ENCODE measurements at places on chromosomes 6 and 20. TPM values are rescaled to one million over a fixed set of nuclear protein-coding genes. Genes with fewer than 3 reads are reported as not detected.

- DNase-seq: no peak
Measured at GRCh38 chr20:7257692-7258466, 490.4 kb downstream of the BMP2 start.

- no peak for DNase-seq
Measured at GRCh38 chr6:134577998-134578397, 260.1 kb upstream of the SGK1 start.

GRCh38 chr6:85429346-85429745 lies 20.5 kb upstream of the NT5E start:
- DNase-seq: no peak

Gene SRMS
- total RNA-seq: not detected

DNA sequence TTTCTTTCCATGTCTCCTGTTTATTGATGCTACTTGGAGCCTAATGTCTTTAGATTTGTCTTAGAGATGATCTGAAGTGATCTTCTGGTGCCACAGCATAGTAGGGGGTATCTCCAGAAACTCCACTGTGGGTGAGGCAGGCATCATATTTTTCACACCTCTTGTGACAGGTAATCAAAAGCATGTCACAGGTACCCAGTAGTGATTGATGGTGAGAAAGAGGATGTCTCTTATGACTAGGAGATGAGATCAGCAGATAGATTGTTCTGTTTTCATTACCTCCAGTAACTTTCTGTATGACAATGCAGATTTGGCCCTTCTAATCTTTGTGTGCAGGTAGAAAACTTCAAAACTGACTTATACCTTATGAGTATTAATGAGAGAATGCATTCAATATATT lies 13.5 kb downstream of the NCOA7 start:
- DNase-seq: no peak

DNA sequence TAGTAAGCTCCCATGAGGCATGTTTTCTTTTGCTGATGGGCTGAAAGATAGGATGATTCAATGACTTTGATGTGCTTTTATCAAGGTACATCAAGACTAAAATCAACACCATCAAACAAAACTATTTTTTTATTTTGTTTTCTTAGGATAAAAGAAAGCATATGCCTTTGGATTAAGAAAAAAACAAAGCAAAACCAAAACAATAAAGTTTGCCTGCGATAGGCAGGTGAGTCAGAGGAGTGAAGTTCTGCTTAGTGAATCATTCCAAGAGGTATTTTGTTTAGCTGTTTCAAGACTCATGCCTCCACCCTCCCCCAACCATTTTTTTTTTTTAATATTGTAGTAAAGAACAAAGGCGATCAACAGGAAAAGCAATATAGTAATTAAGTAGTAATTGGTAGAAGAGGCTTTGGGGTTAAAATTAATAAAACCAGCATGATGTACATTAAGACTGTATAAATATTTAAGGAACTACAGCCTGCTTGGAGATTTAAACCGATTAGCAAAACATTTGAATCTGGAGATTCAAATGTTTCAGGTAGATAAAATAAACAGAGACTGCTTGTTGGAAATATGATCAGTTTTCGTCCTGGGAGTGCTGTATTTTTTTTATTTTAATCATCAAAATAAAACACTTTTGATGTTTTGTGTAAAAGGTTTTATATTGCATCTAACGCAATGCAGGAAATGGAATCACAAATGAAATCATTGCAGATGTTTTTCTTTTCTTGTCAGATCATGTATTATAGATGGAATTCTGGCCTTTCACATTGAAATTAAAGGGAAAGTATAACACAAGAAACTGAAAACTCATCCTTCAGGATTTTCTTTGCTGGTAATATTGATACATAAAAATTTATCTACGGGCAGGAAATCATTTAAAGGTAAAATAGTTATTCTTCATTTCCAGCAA lies 482.3 kb upstream of the MANEA start:
- no peak for DNase-seq

DNA sequence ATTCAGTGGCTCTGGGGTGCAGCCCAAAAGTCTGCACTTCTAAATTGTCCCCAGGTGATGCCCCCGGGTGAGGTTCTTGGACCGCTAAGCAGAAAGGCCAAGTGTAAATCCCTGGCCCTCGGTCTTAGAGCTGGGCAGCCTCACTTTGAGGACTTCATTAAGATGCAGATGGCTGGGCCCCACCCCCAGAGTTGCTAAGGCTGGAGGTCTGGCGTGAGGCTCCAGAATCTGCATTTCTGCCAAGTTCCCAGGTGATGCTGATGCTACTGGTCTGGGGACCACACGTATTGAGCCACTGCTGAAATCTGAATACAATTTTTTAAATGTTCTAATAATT lies 735 bp upstream of the SLC23A2 start:
- no peak for DNase-seq

DNA sequence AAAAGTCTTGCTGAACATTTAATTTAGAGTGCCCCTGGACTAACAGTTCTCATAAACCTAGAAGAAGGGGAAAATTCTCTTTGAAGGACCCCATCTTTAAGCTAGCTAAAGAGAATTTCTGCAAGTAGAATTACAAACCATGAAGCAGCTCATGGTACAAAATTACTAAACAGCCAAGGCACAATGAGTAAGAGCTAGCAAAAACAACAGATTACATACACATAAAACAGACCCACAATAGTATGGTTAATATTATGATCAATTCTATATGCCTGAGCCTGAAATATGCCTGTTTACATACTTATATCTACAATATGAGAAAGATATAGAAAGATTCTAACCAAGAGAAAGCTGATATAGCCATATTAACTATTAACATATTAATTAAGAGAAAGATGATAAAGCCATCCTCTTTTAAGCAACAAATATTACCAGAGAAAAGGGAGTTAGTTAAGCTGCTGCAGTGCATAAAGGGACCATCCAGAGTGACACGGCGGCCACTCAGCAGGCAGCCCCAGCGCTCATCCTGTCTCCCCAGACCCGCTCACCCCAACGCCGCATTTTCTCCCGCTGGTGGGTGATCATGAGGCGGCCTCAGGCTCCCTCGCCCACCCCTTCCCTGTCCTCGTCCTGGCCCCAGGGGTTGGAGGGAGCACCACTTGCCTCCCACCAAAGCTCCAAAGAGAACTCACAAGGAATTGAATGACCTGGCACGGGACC lies 98.4 kb upstream of the CARMIL1 start:
- DNase-seq: no peak

GRCh38 chr6:142300302-142300701 lies 1.5 kb upstream of the ADGRG6 start:
- DNase-seq: no peak

Gene VSX1
- not detected for total RNA-seq

DNA sequence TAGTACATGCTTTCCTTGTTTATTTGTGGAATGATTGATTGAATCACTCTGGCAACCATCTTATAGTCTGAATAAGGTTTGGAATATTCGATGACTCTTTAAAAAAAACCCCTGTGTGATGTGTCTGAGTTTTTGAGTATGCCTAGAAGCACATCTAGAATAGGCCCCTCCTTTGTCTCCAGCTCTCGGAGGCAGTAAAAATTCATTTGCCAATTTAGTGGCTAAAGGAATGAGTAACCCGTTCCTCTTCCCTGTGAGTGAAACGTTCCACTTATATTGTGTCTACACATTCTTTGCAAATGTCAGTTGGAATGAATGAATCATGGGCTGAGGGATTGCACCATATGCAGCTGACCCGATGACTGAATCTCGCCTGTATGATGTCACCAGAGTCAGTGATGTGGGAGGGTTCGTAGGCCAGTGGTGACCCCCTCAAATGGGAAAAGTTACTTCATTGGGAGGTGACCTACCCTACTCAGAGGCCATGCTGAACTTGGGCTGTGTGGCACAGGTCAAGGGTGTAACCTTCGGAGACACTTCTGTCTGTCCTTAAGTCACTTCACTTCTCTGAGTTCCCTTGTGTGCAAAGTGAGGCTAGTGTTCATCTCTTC lies 21.6 kb downstream of the MOCS3 start:
- peak; percentile 32 for DNase-seq

DNA sequence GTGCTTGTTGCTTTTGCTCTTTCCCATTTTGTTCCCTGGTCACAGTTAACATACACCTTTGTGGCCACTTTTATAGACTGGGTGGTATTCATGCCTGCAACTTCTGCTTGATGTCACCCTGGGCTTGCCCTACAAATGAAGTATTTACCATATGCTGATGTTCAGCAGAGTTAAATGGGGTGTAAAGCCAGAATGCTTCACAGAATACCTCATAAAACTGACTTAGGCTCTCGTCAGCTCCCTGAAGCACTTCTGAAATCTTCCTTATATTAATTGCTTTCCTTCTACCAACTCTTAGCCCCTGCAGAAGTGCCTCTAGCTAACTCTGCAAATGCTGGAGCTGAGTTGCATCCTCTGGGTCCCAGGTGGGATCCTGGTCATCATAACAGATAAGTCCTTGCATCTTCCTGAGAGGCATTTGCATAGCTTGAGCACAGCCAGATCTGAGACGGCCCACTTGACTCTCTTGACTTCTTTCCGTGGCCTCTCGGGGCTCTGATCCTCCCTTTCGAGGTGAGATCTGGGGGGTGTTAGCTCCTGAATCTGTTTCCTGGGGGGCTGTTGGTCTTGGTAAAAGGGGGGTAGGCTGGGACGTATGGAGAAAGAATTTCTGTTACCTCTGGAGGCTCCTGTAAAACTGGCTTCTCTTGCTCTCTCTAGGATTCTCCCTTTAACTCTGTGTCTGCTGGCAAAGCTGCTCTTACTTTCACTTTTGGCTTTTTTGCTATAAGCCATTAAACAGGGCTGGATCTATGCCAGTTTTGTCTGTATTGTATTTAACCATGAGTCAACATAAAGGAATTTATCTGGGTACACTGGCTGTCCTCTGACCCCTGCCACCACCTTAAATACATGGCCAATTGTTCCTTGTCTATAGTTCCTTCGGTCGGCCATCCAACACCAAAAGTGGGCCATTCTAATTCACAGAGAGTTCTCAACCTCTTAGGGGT lies 223.0 kb upstream of the SYNCRIP start:
- DNase-seq: peak; percentile 74

GRCh38 chr6:75044846-75045245 lies 161.0 kb downstream of the COL12A1 start:
- no peak for DNase-seq

DNA sequence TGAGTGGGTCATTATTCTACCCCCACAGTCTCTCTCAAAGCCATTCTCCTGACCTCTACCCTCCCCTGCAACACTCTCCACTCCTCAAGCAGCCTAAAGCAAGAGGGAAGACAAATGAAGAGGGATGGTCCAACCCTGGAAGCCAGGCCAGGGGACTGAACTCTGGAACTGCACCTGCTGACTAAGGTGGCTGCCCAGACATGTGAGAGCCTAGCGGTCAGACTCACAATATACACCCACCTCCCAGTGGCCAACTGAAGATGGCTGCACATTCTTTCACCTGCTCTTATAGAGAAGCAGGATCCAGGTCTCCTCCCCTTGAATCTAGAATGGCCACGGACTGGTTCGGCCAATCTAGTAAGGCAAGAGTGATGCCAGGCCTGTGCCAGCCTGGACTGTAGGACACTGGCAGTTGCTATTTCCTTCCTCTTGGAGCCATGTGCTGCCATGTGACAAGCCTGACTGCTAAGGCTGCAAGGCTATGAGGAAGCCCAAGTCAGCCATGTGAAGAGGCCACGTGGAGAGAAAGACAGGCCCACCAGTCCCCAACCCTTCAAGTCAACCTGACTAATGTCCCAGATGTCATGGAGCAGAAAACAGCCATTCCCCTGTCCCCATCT lies 31.8 kb downstream of the ACSS1 start:
- no peak for DNase-seq

DNA sequence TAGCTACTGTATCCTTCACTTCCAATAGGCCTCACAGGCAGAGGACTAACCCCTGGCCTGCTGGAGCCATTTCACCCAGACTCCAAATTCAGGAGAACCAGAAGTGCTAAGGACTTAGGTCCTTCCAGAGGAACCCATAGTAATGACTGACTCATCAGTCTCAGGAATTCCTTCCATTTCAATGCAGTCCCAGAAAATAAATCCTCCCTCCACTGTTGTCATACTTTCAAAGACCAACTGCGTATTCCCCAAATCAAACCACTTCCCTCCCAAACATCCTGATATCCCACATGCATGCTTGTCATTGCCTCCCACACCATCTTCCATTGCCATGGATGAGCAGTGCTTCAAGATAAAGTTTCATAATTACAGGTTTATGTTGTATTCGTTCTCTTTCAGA lies 31.8 kb upstream of the NT5E start:
- no peak for DNase-seq

- no peak for DNase-seq
Measured at GRCh38 chr6:140228491-140228890, 854.0 kb upstream of the CITED2 start.

Gene SUMO4
- total RNA-seq: 1.3 TPM

GRCh38 chr6:138891255-138891986 lies 95.5 kb downstream of the ECT2L start:
- no peak for DNase-seq

Gene CEP162
- 8.7 TPM for total RNA-seq

Gene INSM1
- not detected for total RNA-seq

- DNase-seq: no peak
Measured at GRCh38 chr6:138897031-138897430, 91.0 kb downstream of the REPS1 start.

- DNase-seq: no peak
Measured at GRCh38 chr6:133309579-133309978, 68.4 kb downstream of the EYA4 start.

DNA sequence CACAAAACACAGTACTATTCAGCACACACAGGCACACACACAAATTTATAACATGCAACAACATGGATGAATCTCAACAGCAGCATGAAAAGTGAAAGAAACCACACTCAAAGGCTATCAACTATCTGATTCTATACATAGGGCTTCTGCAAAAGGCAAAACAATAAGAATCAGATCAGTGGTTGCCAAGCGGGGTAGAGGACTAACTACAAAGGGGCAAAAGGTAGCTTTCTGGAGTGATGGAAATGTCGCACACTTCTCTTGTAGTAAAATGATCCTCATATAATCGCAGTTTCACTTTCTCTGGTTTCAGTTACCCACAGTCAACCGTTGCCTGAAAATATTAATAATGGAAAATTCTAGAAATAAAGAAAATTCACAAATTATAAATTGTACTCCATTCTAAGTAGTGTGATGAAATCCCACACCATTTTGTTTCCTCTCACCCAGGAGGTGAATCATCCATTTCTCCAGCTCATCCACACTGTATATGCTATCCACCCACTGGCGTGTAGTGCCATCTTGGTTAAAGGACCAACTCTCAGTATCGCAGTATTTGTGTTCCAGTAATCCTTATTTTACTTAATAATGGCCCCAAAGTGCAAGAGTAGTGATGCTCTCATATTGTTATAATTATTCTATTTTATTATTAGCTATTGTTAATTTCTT lies 12.8 kb upstream of the PLN start:
- DNase-seq: no peak

GRCh38 chr6:137699031-137699683 lies 167.9 kb upstream of the TNFAIP3 start:
- no peak for DNase-seq

Gene RSPH9
- total RNA-seq: 0.40 TPM

Measured in pulmonary artery endothelial cell (primary cell).